EL (cell line): ENCODE measurements at places on chromosomes 6 and 20.

DNA sequence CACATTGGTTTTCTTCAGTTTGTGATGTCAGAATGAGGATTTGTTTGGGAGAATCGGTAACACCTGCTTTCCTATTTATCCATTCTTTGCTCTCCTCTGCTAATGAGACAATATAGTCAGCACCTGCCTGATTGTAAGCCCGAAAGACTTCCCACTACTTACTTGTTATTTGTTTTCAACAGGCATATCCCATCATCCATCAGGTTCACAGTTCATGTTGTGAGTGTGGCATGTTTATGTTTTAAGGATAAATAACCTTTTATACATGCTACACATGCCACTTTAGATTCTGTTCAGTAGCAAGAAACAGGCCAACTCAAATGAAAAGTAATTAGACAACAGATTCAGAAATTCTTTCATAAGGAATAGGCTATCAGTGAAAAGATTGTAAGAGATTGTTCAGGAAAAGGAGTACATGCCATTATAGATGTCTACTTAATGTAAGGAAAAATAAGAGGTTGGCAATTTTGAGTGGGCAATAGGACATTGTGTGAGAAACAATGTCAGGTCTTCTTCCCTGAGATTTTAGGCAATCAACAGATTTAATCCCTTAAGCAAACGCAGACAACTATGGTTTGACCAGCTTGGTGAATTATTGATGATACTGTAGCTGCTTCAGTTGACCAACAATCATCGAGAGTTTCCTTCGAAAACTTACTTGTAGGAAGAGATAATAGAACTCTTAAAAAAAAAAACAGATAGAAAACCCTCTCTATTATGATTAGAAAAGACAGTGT, 7.9 kb upstream of the GPRC6A start:
- no peak for DNase-seq

DNA sequence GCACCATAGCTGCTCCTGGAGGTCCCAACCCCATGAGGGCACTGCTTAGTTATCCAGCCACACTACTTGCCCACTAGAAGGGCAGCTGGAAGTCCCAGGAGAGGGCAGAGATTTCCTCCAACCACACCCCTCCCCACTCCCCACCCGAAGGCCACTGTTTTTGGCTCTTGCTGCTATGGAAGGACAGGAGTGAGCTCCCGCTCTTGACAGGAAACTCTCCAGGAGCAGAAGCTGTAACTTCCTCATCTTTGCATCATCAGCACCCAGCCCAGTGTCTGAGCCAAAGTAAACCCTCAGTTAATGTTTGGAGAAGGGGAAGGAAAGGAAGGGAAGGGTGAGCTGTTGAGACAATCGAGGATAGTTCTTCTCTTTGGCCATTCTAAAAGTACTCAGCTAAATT, 120.7 kb downstream of the MTFR2 start:
- no peak for DNase-seq

DNA sequence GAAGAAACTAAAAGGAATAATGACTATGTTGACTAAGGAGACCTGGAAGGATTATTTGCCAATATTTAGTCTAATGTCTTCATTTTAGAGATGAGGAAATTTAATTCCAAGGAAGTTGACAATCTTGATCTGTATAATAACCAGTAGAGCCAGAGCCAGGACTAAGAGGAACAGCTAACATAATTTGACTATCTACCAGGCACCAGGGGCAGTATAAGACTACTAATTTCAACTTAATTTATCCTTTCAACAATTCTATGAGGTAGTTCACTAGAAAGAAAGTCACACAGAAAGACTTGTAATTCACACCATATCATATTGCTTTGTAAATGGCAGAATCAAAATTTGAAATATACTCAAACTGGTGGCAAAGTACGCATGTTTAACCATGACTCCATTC, 273.0 kb upstream of the STXBP5 start:
- DNase-seq: no peak

- DNase-seq: no peak
Observed at GRCh38 chr20:22700367-22700766, 116.0 kb upstream of the FOXA2 start.

GRCh38 chr6:73484438-73484837, 22.9 kb downstream of the MTO1 start:
- DNase-seq: no peak

GRCh38 chr20:48294942-48295341, 509.7 kb upstream of the SULF2 start:
- DNase-seq: no peak

DNA sequence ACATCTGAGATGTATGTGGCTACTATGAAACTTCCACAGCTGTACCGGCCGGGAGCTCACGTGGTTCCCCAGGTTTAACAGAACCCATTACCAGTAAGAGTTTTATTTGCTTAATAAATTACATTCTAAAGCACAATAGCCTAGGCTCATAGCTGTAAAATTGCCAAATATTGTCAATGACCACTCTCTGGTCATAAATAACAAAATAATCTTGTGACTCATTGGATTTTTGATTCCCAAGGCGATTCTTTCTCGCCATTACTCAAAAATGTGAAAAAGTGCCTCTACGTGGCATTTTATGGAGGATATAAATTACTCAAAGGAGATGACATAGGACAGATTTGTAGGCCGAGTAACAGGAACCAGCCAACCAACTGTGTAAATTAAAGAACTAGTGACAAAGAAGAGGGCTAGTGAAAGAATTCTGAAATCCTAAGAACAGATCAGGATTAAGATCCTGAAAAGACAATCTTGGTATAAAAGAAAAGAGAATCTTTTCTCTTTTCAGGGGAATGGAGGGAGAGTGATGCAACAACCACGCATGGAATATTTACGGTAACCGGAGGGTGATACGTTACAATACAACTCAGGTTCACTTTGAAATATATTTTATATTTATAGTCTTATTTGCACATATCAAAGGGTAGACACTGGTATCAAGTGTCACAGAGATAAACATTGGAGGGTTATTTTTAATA, 199.7 kb downstream of the FOXC1 start:
- DNase-seq: no peak

GRCh38 chr6:20352346-20352745, 49.3 kb upstream of the E2F3 start:
- no peak for DNase-seq

GRCh38 chr20:61573415-61574305, 321.6 kb downstream of the CDH4 start:
- no peak for DNase-seq

- DNase-seq: no peak
Observed at GRCh38 chr6:8940356-8940755, 505.0 kb upstream of the SLC35B3 start.

DNA sequence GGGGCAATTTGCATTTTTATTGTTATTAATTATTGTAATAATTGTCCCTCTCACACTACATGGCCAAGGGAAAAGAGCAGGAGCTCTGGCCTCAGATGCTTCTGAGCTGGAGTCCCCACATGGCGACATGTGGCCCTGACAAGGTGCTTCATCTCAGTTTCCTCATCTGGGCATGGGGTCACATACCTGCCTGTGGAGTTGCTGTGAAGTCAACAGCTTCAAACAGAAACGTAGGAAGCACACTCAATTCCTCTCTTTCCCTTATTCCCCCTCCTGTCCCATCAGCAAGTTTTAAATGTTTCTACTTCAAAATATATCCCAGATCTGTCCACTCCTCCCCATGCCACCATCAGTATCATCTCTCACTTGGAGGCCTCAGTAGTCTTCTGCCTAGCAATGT, 8.7 kb downstream of the CPNE5 start:
- no peak for DNase-seq

DNA sequence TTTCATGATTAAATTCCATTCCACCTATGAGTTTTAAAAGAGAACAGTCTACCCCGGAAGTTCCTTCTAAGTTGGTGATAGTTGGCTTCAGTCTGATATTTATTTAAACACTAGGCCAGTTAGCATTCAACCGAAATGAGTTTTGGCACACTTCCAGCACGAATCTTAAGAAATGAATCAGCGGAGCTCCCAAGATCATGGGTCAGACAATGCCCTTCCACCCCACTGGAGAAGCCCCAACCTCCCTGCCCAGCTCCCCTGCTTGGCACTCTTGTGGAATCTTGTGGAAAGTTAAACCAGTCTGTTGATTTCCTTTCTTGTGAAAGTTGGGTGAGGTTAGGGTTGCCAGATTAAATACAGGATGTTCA, 64.3 kb downstream of the MKKS start:
- DNase-seq: peak; percentile 45

GRCh38 chr6:154615483-154616025, 105.1 kb upstream of the CNKSR3 start:
- peak; percentile 40 for DNase-seq

GRCh38 chr6:28865401-28866204, 58.2 kb downstream of the TRIM27 start:
- peak; percentile 64 for DNase-seq

DNA sequence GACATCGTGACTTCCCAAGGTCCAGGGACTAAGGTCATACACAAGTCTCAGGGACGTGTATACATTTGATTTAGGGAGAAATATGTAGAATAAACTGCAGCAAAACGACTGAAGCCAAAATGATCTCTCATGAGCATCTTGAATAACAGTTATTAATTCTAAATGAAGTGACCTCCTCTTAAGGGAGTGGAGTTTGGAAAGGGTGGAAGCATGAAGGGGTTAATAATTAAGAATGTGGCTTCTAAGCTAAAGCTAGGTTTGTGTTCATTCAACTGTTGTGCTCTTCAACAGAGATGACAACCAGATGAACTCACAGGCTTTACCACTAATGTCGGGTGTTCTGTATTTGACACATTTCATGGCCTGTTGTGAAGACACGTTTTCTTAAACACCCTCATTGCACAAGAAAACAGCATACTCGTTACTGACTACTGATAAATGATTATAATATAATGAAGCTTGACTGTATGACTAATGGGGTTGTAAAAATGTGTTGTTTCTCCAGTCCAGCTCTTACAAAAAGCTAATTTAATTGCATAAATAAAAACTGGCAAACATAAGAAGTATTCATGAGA, 1.5 kb downstream of the PPP1R14C start:
- DNase-seq: no peak

DNA sequence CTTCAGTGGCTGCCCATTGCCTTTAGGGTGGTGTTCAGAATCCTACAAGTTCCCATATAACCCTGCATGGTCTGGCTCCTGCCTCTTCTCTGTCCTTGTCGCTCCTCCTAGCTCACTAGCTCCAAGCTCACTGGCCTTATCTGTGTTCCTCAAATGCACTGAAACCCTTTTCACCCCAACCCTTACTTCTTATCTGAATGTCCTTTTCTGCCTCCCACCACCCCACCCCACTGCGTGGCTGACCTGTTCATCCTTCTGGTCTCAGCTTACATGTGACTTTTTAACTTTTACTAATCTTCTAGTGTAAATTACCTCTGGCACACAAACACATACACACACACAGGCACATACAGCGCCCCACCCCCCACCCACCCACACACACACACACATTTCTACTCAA, 41.0 kb upstream of the GLP1R start:
- DNase-seq: no peak

DNA sequence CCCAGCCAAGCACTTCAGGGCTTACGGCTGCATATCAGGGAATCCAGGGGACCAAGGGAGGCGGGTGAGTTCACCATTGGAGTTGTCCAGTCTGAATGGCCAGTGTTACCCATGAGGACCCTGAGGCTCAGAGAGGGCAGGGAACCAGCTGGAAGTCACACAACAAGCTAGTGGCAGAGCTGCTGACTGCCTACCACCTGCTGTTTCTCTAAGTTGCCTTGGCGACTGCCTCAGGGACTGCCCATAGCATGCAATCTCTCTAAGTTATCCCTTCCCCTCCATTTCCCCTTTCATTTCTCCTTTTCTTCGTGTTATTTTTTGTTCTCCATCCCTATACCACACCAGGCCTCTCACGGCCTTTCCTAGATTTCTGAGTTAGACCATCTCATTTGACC, 71.8 kb upstream of the SIRPA start:
- DNase-seq: no peak

DNA sequence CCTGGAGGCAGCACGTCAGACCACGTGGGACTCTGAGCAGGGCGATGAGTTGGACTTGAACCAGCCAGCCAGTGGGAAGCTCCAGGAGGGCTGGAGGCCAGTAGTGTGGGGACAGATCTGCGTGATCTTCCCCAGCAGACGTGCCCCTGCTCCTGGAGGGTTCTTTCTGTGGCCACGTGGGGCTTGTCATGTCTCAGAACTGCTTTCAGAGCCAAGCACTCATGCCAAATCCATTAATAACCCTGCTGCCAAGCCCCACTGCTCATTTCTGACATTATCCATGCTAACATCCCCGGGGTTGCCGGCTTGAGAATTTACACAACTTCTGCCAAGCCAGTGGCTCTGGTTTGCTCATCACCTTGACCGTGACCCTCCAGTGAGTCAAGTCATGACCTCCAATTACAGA, 38.3 kb downstream of the SIRPA start:
- peak; percentile 58 for DNase-seq

- no peak for DNase-seq
Observed at GRCh38 chr6:28682542-28682941, 156.9 kb downstream of the GPX5 start.

GRCh38 chr6:157895585-157895984, 72.5 kb downstream of the SNX9 start:
- no peak for DNase-seq
